Trophoblast cell (in vitro differentiated cells and primary cell): ENCODE measurements at places on chromosomes 1 and 21.

- DNase-seq, result peak; percentile 100
Observed at GRCh38 chr1:154973344-154974101, 958 bp upstream of the CKS1B start.

GRCh38 chr1:58318157-58319005 lies 228.1 kb downstream of the OMA1 start:
- DNase-seq, result no peak

- no peak for DNase-seq
Observed at GRCh38 chr21:39204134-39204533, 20.9 kb upstream of the PSMG1 start.

DNA sequence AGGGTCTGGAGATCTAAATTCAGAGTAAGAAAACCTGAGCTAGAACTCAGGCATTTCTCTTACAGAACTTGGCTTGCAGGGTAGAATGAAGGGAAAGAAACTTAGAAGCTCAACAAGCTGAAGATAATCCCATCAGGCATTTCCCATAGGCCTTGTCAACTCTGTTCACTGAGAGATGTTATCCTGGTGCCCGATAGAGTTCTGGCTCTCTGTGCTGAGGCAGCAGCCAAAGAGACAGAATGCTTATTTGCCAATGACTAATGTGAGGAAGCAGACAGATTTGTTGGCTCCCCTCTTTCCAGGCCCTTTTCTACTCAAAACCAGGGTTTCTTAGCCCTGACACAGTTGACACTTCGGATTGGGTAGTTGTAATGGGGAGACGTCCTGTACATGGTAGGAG lies 22.3 kb upstream of the TRIM45 start:
- no peak for DNase-seq

- no peak for DNase-seq
Observed at GRCh38 chr1:21024918-21025317, 151.8 kb downstream of the EIF4G3 start.

DNA sequence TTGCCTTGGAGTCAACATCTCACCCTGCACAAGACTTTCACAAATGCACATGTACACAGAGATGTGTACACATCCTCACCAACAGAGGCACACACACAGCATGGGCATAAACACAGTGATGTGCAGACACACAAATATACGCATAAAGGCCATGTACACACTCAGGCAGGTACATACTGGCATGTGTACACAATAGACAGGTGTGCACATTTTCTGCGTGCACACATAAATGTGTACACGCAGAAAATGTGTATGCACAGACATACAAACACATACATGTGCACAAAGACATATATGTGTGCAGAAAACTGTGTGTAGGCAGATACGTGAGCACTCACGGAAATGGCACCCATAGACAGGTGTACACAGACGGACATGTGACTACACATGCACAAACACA lies 85.3 kb upstream of the ZBTB40 start:
- no peak for DNase-seq

- no peak for DNase-seq
Observed at GRCh38 chr1:193685986-193686385, 499.6 kb upstream of the B3GALT2 start.

- no peak for DNase-seq
Observed at GRCh38 chr21:38948377-38949069, 142.8 kb downstream of the ETS2 start.

- DNase-seq, result peak; percentile 49
Observed at GRCh38 chr1:38746941-38747600, 112.5 kb downstream of the RRAGC start.
